CD4-positive, alpha-beta memory T cell (primary cell): ENCODE measurements at places on chromosomes 11 and 22.

DNA sequence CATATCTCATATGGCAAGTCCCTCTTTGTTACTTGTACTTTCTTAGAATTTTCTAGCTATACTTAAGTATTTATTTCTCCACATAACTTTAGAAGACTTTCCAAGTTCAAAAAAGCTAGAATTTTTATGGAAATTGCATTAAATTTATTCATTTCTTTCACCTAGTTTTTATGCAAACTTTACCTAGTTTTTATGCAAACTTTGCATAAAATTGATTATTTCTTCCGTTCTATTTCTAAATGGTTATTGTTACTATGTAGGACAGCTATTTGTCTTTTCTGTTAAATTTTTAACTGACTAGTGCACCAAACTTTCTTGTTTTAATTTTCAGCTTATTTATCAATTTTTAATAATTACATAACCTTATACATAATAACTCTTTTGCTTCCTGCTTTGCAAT, 3.2 kb upstream of the CREBZF start:
- no peak for DNase-seq

GRCh38 chr11:63564056-63564774, 1.0 kb upstream of the PLAAT2 start:
- no peak for DNase-seq

DNA sequence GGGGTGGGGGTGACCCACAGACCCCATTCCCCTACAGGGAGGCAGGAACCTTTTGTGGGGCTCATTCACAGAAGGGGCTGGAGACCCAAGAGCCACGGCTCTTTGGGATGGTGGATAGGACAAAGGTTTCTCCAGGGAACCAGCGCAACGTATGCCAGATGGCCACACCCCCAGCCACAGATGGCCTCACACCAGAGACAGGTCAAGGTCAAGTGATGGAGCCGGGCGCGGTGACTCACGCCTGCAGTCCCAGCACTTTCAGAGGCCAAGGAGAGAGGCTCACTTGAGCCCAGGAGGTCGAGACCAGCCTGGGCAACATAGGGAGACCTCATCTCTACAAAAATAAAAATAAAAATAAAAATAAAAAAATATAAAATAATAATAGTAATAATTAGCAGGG, 17.1 kb upstream of the BRSK2 start:
- no peak for DNase-seq

DNA sequence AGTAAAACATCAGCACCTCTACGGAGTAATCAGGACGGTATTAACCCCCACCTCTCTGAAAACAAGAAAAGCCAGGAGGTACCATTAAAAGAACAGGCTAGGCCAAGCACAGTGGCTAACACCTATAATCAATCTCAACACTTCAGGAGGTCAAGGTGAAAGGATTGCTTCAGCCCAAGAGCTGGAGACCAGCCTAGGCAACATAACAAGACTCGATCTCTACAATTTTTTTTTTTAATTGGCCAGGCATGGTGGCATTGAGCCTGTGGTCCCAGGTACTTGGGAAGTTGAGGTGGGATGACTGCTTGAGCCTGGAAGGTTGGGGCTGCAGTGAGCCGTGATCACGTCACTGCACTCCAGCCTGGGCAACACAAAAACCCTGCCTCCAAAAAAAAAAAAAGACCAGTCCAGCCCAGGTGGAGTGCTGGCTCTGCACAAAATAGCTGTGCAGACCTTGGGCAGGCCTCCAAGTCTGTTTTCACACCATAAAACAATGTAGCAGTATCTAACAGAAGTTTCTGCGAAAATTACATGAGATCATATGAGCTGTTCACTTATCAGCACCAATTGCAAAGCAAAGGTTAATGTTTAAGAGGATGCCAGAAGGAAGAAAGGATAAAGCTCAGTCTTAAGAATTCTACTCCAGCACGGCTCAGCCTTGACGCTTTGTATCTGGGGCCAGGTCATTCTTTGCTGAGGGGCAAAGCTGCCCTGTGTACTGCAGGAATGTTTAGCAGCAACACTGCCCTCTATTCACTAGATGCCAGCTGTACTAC, 14.8 kb downstream of the CHKA start:
- DNase-seq = no peak

- DNase-seq = no peak
Observed at GRCh38 chr11:117670443-117670842, 126.6 kb downstream of the DSCAML1 start.

- no peak for DNase-seq
Observed at GRCh38 chr11:32704261-32704660, 90.2 kb downstream of the CCDC73 start.

- no peak for DNase-seq
Observed at GRCh38 chr11:131999955-132000354, 629.5 kb downstream of the NTM start.

- DNase-seq = no peak
Observed at GRCh38 chr11:83835423-83835822, 549.3 kb upstream of the CCDC90B start.

- DNase-seq = no peak
Observed at GRCh38 chr11:119148720-119149017, 183 bp upstream of the ABCG4 start.

DNA sequence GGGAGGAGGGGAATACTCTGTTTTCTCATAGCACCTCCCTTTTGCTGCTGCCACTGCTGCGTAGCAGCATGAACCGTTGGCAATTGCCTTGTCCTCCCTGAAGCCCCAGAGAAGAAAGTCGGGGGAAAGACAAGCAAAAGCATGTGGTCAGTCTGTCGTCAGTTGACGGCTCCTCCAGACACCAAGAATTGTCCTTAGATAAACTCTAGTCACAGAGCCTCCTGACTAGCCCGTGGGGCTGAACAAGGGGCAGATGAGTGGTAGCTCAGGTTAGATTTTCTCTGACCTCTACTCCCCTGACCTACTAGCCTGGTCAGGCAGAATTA, 126.4 kb upstream of the HSD17B12 start:
- no peak for DNase-seq

DNA sequence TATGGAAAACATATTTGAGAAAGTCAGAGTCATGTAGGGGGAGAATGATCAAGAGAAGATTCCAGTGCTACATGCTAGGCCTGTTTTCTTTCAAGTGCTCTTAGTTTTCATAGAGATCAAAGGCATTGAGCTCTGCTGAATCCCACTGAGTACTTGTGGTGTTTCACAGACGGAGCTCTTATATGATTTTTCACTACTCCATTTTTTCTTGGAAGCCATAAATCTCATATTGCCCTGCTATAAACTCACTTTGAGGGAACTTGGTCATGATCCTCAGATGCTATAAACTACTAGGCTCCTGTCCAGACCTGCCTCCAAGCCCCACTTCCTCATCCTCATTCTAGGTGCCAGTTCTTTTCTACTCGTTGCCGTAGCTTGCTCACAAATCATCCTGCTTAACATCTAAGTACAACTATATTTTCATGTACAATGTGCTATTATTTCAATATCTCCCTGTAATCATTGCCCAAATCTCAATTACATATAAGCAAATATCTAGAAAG, 180.8 kb upstream of the CCDC179 start:
- DNase-seq = no peak

GRCh38 chr22:45885171-45885840, 91.7 kb downstream of the WNT7B start:
- DNase-seq = no peak

- no peak for DNase-seq
Observed at GRCh38 chr11:26860091-26860780, 133.7 kb upstream of the FIBIN start.

DNA sequence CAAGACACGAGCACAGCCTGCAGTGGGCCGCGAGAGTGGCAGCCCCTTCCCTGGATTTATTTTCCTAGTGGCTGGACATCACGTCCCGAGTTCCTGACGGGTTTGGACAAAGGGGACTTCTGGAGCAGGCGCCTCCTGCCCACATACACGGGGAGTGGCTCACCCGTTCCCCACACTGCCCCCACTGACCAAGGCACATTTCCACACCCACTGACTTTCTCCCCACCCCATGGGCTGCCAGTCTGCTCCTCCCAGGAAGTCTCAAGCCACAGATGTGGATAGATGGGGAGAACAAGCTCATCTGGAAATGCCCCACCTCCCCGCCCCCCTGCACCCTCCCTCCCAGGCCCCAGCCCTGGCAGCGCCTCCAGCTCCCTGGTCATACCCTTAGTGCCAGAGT, 34.0 kb upstream of the FADD start:
- no peak for DNase-seq

DNA sequence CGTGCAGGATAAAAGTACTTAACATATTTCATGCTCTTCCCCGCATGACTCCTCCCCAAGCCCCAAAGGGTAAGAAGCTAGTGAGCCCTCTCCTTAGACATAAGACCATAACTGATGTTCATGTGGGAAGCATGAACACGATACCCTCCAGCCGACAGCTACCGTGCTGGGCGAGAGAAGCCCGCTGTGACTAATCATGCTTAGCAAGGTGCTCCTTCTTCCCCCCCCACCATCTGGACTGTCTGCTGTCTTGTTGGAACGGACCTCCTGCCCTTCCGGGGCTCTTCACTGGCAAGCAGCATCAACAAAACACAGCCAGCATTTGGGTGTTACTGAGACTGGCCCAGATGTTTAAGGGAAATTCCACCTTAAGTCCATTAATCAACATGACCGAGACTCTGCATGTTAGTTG, 200.6 kb downstream of the DBX1 start:
- no peak for DNase-seq

DNA sequence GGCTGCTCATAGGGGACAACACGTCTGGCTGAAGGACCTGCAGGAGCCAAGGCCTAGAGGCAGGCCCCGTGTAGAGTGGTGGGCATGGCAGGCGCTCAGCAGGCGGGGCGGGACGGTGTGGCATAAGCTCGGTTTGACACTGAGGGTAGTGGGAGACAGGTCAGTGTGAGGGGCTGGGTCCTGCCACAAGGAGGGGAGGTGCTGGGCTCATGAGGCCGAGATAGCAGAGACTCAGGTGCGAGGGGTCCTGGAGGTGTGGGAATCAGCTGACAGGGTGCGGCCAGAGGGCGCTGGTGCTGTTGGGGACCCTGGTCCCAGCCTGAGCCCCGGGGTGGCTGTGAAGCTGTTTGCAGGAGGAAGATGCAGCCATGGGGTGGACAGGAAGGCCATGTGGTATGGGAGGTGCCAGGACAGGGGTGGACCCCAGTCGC, 6.7 kb downstream of the SLC22A12 start:
- no peak for DNase-seq

DNA sequence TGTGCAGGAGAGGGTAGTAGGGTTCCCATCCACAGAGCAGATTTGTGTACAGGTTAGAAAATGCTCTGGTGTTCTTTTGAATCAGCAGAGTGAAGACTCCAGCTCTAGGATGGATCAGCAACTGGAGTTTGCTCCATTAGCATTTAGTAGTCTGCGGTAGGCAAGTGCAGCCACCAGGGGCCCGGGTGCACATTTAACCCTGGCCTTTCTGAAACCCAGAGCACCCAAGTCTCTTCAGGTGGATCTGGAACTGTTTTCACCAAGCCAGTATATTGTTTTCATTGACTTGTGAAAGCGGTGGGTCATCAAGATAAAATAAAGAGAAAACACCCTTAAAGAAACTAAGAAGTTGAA, 100.8 kb upstream of the CLPB start:
- no peak for DNase-seq

DNA sequence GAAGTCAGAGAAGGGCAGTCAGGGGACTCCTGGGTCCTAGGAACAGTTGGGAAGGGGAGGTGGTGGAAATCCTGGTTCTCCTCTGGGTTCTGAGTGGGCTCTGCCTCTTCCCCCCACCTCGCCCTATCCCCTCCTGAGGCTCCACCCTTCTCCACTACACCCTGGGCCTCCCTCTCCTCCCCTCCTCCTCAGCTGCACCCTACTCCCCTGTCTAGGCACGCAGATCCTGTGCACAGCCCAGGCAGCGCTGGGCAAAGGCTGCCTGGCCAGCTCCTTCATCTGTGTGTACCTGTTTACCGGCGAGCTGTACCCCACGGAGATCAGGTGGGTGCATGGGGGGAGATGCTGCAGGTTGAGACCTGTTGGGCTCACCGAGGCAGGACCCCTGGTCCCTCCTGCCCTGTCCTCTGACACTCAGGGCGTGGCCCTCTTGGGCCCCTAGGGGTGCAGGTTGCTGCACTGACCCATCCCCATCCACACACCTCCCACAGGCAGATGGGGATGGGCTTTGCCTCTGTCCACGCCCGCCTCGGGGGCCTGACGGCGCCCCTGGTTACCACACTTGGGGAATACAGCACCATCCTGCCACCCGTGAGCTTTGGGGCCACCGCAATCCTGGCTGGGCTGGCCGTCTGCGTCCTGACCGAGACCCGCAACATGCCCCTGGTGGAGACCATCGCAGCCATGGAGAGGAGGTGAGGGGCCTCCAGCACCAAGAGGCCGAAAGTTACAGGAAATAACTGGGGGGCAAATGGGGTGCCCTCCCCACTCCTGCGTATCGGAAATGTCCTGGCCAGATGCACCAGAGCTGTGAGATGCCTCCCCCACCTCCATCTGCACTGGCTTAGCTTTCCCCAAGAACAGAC, 25.3 kb upstream of the POLA2 start:
- DNase-seq = no peak

- no peak for DNase-seq
Observed at GRCh38 chr11:115674176-115674936, 170.1 kb upstream of the CADM1 start.

- peak; percentile 90 for DNase-seq
Observed at GRCh38 chr11:63986156-63986931, at the start of gene OTUB1. Gene OTUB1 (plus strand): TSS chr11:63986438. CDS start chr11:63986457, 19 bp downstream.

DNA sequence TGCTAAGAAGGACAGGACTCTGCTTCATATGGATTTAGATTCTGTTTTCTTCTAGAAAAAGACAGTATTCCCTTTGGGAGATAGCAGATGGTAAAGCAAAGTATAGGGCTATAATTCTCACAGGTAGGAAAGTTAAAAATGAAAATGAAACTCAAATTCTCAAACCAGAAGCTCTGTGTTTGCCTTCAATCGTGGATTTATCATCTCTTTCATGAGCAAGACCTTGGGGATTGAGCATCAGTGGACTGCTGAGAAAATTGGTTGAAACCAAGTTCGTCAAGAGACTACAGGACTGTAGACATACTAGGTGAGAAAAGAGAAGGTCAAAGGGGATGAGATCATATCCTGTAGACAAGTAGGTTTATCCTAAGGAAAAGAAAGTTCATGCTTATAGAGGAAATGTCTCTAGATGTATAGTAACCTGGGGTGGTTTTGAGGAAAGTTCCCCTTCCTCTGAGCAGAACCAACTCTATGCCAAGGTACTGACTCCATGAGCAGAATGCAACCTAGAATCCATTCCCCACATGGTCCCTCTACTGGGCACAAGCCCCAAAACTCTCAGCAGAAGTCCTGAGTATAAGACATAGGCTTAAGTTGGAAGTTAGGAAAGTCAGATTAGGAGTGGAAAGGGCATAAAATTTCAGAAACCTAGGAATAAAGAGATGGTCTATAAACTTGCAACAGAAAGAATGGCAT, 46.5 kb downstream of the SLC5A12 start:
- no peak for DNase-seq

GRCh38 chr22:29450222-29450621, 11.8 kb downstream of the RFPL1 start:
- DNase-seq = no peak

GRCh38 chr11:28132548-28132947, 24.4 kb downstream of the METTL15 start:
- no peak for DNase-seq

DNA sequence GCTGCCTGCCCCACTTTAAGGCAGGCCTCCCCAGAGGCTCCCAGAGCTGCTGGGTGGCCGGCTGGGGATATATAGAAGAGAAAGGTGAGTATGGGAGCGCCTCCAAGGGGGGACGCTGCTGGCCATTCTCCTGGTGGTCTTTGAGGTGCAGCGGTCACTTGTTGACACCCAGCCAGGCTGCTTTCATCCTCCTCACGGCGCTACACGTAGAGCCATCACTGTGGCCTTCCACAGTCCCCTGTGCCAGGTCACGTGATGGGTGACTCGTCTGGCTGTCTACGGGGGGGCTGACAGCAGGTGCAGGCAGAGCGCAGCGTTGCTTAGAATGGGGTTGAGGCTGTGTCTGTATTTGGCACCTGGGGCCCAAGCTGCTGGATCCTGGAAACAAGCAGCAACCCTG, 1.9 kb downstream of the ACR start:
- DNase-seq = no peak
